Stimulated activated CD4-positive, alpha-beta T cell treated with anti-CD3 and anti-CD28 coated beads, Interleukin-12 subunit alpha, Interleukin-12 subunit beta, amount 100 ng/mL, for 48 hours (primary cell): ENCODE measurements at places on chromosomes 16 and 17.

DNA sequence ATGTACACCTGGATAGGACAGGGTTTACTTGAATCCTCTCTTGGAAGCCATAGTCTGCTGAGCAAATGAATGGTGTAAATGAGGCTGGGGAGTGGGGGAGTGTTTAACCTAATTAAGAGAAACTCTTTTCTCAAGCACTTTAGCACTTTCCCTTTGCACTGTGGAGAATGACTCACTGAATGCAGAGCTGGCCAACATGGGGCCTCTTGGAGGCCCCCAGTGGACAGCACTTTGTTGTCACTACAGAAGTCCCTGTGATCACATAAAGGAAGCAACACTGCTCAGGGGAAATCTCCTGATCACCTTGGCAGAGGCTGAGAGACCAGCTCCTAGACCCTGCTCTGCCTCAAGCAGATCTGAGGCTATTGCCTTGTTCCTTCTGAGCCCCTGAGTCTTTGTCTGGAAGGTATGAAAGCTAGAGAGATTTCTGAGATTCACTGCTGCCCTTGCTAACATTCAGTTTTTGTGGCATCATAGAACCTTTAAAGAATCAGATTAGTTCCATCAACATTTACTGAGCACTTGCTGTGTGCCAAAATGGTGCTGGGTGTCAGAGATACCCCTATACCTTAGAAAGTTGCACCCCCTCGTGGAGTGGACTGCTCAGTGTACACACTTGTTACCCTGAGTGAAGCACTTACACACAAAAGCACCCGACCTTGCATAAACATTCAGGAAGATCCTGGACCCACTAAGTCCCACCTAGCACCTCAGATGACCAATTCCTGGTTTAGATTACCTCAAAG is 230.1 kb upstream of the CCL2 start:
- DNase-seq: no peak

- no peak for DNase-seq
Measured at GRCh38 chr17:4364622-4365041, 1.8 kb downstream of the UBE2G1 start.

GRCh38 chr17:59964482-59965328 is at the start of gene RNFT1:
RNFT1 (minus strand) TSS chr17:59964740; CDS start chr17:59964663, 77 bp downstream.
- DNase-seq: peak; percentile 92

GRCh38 chr17:7982173-7982572 is 20.2 kb upstream of the GUCY2D start:
- DNase-seq: no peak

DNA sequence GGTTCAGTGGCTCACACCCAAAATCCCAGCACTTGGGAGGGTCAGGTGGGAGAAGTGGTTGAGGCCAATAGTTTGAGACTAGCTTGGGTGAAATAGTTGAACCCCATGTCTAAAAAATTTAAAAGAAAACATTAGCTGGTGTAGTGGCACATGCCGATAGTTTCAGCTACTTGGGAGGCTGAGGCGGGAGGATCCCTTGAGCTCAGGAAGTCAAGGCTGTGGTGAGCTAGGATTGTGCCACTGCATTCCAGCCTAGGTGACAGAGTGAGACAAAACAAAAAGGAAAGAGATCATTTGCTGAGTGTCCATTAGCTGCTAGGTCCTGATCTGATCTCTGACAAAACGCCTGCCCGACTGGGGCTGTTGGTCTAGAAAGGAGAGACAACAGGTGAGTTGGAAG is 14.1 kb upstream of the DBNDD1 start:
- no peak for DNase-seq

- no peak for DNase-seq
Measured at GRCh38 chr16:86198206-86199118, 299.5 kb downstream of the IRF8 start.

GRCh38 chr17:63382826-63383225 is 63.3 kb downstream of the CYB561 start:
- no peak for DNase-seq

GRCh38 chr17:77165577-77165976 is 24.8 kb downstream of the SEC14L1 start:
- no peak for DNase-seq

DNA sequence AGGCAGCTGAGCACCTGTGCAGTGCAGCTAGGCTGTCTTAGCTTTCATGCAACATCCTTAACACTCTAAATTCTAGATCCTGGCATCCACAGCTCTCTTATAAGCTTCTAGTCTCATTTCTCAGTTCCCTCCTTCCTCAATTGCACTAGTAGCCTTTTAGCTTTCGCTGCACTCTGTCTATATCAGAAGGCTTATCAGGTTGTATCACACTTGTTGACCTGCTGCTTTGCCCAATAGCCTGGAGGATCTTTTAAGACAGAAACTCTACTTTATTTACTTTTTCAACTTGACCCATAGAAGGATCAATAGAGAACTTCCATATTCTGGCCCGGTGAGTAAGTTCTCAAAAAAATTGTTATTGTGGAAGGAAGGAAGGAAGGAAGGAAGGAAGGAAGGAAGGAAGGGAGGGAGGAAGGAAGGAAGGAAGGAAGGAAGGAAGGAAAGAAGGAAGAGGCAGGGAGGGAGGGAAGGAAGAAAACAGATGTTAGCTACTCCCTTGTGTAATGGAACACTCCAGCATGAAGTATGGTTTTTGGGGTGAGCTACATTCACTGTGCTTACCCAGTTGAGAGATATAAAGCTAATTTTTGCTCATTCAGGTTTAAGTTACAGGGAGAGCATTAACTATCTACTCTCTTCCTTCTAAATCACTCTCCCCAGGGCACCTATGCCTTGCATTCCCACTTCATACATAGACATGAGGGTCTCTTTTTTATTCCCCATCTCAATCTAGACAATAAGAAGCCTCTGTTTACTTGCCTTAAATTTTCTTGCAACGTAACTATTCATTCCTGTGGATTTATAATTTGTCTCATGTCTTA is 361.1 kb downstream of the SHISA9 start:
- DNase-seq: no peak

DNA sequence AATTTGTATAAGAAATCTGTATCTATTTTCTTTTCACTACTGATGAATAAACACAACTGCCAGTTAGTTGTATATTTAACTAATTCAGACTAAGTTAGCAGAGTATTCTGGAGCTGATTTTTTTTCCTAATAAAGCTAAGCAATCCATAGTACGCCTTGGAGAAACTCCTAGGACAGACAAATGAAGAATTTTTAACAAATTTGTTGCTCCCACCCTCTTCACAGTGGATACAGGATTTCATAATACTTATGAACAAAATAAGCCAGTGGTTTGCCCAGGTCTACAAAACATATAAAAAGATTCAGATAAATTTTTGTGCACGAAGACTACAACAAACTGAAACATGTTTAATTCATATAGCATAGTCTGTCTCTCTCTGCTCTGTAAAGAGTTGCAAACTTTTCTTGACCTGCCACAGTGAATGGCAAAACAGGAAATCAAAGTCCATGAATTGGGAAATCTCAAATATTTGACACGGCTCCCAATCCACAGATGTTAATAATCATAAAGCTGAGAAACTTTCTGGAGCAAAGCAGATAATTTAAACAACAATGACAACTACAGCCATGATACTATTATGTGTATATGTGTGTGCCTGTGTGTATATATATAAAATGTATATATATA is 594 bp upstream of the ABCA6 start:
- DNase-seq: no peak

GRCh38 chr17:77282524-77283515 is 142.1 kb downstream of the SEC14L1 start:
- no peak for DNase-seq

GRCh38 chr16:81453091-81453728 is 8.6 kb downstream of the CMIP start:
- no peak for DNase-seq

GRCh38 chr16:70512456-70512855 is 10.9 kb downstream of the COG4 start:
- DNase-seq: no peak

DNA sequence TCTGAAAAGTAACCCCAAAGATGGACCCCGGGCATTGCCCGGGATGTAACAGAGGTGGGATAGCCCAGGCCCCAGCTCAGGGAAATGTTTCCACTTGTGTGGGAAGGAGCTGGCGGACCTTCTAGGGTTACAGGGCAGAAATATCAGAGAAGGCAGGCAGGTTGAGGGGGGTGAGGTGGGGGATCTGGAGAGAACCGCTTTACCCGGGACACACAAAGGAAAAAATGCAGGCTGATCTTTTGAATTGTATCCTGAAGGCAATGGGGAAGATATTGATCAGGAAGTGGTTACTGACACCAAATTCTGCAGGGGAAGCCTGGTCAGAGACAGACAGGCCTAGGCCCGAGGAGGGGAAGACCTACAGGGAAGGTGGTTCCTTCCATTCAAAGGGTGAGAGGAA is 3.5 kb downstream of the SLC47A1 start:
- no peak for DNase-seq

- no peak for DNase-seq
Measured at GRCh38 chr17:78526231-78527025, 50.8 kb downstream of the DNAH17 start.

DNA sequence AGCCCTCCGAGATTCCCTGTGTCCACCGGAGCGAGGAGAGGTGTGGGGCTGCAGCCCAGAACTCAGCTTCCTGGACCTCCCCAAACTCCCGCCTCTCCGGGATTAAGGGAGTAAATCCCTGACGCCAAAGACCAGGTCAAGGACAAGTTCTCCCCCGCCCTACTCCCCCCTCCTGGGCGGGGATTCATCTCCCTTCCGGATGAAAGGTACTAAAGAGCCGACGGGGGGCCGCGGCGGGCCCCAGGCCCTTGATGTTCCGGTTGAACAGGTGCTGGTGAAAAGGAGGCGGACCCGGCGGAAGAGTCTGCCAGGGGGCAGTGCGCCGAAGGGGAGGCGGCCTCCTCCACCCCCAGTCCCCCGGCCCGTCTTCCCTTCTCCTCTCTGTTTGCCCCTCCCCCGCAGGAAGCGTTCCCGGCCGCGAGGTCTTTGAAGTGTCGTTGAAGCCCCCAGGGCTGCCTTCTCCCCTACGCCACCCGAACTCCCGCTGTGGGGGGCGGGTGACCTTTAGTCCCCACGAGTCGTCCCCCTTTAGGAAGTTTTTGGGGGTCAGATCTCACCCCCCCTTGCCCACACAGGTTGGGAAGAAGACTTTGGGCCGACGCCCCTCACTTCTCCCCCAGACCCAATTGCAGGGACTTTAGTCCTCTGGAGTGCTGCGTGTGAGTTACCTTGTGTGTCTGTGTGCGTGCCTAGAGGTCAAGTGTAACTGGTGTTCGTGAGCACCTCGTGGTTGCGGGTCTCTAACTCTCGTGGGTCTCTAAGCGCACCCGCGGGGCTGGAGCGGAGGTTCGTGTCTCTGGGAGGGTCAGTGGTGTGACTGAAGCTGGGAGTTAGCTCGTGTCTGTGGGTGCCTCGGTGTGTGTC is 1.1 kb upstream of the MLLT6 start:
- peak; percentile 75 for DNase-seq

- DNase-seq: no peak
Measured at GRCh38 chr16:57803134-57803990, 1.1 kb upstream of the KIFC3 start.

DNA sequence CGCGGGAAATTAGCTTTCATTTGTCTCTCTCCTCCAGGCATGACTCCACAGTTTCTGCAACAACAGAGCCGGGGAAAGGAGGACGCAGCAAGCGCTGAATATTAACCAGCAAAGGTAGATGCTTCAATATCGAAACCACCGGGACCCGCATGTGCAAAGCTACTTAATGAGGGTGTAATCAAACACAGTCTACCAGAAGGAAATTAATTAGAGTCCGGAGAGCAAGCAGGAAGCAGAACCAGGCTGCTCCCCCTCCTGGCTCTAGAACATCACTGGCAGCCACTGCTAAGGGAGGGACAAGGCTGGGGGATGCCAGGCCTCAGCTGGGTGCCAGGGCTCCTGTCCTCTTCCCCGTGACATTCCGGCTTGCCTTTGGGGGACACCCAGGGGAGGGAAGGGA is 21.7 kb downstream of the LRRC75A start:
- DNase-seq: no peak

DNA sequence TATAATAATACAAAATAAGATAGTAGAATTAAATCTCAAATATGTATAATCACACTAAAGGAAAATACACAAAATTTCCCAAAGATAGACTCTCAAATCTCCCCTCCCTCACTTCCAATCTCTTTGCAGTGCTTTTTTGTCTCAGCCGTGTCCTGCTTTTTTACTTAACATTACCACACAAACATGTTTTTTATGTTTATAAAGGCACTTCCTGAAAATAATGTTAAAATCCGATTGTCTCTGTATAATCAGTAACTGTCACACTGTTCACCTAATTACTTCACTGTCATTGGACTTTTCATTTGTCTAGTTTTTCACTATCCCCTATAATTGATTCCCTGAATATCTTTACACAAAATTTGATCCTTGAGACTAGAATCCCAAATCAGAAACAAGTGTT is 38.2 kb upstream of the ALDH3A2 start:
- no peak for DNase-seq

DNA sequence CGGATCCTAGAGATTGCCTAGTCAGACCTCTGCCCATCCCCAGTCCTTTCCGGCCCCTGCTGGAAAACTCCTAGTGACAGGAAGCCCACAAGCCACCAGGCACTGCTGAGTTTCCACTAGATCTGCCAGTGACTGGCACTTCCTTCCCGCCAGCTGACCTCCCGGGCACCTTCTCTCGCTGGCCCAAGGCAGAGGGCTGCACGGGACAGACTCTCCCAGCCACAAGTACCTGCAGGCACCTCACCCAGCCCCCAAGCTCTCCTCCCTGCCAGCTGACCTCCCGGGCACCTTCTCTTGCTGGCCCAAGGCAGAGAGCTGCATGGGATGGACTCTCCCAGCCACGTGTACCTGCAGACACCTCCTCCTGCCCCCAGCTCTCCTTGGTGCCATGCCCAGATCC is 66.3 kb upstream of the DOC2B start:
- no peak for DNase-seq

DNA sequence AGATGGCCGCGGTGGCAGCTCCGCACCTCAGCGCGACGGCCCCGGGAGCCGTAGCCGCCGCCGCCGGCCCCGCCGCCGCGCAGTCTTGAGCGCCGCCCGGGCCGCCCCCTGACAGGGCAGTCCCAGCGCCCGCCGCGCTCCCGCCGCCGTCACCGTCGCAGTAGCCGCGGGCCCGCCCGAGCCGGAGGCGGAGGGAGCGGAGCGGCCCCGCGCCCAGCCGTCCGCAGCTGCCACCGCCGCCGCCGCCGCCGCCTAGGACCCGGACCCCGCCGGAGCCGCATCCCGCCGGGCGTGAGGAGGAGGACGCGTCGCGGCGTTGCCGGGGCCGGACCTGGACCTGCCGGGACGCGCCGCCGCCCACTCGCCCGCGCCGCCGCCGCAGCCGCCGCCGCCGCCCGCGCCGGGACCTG is 218 bp downstream of the TNRC6C start:
- DNase-seq: no peak

GRCh38 chr17:28534740-28535375 is 17.6 kb downstream of the UNC119 start:
- no peak for DNase-seq

- DNase-seq: no peak
Measured at GRCh38 chr17:40538019-40538935, 27.0 kb downstream of the CCR7 start.
